ENCODE measurements at places on chromosomes 7 and 10.

- DNase-seq: peak; percentile 75
Measured at GRCh38 chr7:17939606-17940301, 540 bp downstream of the SNX13 start.

GRCh38 chr7:6395898-6396595 is 51.7 kb downstream of the DAGLB start:
- DNase-seq: no peak

DNA sequence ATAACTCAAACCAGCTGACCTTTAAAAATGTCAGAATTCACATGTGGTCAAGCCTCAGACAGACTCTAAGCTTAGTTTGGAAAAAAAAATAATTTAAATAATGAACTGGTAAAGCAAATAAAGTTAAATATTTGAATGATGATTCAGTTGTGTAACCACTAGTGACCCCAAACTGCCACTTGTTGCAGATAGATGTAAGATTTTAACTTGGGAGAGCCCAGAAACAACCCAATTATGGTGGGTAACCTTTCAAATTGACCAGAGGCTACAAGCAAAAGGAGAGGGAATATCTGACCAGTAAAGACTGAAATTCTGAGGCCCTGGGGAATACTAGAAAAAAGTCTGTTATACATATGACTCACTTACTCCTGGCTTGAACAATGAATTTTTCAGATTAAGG is 268.1 kb downstream of the HPSE2 start:
- no peak for DNase-seq

DNA sequence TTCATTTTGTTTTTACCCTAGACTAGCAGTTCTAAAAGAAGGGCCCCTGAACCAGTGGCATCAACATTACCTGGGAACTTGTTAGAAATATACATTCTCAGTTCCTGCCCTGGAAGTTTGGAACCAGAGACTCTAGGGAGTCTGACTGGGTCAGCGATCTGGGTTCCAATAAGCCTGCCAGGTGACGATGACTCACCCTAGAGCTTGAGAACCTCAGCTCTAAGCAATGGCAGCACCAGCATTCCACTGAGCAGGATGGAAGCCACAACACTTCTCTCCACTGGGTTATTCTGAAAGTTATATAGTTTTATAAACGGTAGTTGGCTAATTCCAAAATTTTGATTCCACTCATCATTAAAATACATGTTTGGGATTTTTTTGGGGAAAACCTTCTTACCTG is 97.0 kb upstream of the AMPH start:
- no peak for DNase-seq

GRCh38 chr10:19811540-19811939 is 4.7 kb upstream of the PLXDC2 start:
- no peak for DNase-seq

- DNase-seq: no peak
Measured at GRCh38 chr7:133258174-133258573, 5.3 kb downstream of the EXOC4 start.
